ENCODE measurements at places on chromosomes 13 and 19.
A peak's percentile ranks its signal among the peaks of the same experiment; 100 is the strongest.

GRCh38 chr19:39200803-39201115 lies 3.3 kb downstream of the SYCN start:
- no peak for DNase-seq

GRCh38 chr19:1026783-1027649 lies 608 bp downstream of the CNN2 start:
- peak; percentile 28 for DNase-seq

- no peak for DNase-seq
Measured at GRCh38 chr19:11465600-11465999, 15.2 kb downstream of the ELAVL3 start.

- no peak for DNase-seq
Measured at GRCh38 chr19:41699968-41700323, 8.5 kb upstream of the CEACAM5 start.

- DNase-seq: no peak
Measured at GRCh38 chr13:22336460-22336859, 665.6 kb downstream of the FGF9 start.

DNA sequence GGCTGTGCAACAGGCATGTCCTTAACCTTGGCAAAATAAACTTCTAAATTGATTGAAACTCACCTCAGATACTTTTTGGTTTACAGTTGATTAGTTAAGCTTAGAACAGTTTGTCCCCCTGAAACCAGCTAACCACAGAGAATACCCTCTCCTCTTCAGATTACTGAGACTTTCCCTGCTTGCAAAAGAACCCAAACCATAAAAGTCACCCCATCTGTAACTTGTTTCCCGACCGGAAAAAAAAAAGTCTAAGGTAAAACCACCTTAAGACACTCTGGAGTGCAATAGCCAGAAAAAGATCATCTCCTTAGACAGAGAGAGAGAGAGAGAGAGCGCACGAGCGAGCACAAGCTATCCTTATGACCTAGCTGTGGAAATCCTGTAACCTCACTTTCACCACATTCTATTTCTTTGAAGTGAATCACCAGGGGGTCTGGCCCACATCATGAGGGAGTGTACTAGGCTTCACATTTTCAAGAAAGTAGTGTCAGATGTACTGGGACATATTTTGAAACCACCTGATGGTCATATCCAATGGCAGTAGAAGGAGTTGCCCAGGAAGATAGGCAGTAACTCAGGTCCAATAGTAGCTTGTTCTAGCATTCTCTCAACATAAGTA lies 11.1 kb upstream of the GTF2F2 start:
- no peak for DNase-seq

DNA sequence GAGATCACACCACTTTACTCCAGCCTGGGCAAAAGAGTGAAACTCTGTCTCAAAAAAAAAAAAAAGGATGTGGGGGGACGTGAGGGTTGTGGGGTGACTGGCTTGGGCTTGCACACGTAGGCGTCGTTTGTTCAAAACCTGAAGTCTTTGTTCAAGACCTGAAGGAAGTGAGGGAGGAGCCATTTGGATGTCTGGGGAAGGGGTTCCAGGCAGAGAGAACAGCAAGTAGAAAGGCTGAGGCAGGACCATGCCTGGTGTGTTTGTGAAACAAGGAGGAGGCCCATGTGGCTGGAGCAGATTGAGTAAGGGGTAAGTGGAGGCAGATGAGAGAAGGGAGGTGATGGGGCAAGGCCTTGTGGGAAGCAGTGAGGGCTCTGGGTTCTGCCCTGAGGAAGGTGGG lies 27.8 kb downstream of the PIN1 start:
- peak; percentile 58 for DNase-seq

DNA sequence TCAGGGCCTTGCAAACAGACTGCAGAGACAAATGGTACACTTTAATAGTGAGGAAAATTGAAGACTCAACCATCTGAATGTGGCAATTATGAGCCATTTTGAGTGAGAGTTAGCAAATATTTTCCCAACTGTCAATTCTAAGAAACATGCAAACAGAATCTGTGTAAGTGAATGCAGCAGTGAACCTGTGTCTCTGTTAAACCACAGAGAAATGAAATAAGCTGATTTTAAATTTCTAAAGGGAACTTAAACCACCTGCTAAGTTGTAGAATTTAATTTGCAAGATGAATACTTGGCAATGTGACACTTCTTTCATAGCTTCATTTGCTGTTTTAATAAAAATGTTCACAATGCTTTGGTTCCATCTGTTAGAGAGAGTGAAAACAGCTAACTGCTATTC lies 42.0 kb upstream of the TDRD3 start:
- no peak for DNase-seq

- no peak for DNase-seq
Measured at GRCh38 chr13:45500492-45501174, 35.9 kb downstream of the COG3 start.

- DNase-seq: no peak
Measured at GRCh38 chr13:28493740-28494503, 1.0 kb downstream of the FLT1 start.

DNA sequence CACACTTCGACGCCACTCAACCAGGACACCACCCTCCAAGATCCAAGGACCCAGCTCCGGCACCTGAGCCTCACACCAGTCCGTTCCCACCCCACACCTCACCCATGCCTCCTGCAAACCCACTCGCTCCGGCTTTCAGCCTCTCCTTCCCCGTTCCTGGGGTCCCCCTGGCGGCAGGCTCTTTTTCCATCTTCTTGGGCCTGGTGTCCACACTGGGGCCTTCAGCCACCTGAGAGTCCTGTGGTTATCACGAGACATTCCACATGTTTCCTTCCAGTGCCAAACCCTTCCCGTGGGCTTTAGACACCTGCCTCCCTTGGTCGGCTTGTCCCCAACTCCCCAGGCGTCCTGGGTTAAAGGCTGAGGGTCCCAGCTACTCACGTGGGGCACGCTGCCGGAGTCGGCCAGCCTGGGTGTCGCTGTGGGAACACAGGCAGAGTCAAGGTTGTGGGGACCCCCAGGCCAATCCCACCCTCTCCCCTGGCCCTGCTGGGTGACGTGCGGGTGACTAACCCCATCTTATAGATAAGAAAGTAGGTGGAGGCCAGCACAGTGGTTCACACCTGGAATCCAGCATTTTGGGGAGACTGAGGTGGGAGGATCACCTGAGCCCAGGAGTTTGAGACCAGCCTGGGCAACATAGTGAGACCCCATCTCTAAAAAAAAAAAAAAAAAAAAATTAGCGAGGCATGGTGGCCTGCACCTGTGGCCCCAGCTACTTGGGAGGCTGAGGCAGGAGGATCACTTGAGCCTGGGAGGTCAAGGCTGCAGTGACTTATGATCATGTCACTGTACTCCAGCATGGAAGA lies 1.9 kb downstream of the JSRP1 start:
- DNase-seq: no peak

DNA sequence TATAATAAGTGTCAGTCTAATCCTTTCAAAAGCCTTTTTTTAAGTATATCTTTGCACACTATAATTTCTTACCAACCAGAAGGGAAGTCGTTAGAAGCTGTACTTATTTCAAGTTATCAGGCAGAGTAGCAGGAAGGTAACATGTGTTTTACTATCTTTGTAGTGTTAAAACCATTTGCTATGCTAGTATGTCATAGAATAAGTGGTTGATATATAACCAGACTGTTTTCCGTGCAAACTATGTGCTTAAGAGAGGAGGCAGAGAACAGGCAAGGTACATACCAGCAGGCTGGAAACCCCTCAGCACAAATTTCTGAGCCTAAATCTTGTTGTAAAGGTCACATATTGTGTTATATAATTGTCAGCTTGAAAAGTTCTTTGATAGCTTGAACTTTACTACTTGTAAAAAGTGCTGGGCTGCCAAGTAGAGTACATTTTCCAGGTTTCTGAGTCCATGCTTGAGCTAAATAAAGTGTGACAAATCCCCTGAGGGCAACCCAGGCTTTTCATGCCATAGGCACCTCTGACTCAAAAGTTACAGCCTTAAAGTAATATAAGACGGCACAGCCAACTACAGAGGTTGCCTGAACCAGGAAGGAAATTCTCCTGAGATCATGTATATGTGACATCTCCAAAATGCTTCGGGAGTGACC lies 1297.4 kb downstream of the PCDH9 start:
- no peak for DNase-seq

- DNase-seq: no peak
Measured at GRCh38 chr13:28658539-28658795, 463 bp upstream of the POMP start.

- DNase-seq: peak; percentile 18
Measured at GRCh38 chr19:38735257-38735686, 9.0 kb downstream of the CAPN12 start.

DNA sequence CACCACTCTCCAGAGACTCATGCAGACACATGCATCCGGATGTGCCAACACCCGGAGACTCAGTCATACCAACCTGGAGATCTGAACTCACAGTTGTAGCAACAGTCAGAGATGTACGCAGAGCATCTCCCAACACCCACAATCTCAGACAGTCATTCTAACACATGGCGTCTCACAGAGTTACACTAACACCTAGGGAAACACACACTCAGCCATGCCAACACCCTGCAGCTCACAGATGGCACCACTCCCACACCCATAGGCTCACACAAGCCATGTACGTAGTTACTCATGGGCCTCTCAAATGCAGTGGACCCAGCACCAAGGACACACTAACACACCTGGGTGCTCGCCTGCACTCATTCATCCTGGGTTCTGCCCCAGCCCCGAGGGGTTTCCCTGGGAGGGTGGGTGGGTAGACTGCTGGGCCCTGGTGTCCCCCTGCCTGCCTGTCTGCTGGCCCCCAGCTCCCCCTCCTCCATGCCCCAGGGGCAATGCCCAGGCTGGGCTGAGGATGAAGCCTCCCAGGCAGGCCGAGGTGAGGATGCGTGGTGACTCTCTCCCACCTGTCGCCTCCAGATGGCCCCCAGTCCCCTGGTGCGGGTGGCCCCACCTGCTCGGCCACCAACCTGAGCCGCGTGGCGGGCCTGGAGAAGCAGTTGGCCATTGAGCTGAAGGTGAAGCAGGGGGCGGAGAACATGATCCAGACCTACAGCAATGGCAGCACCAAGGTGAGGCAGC lies 10.0 kb downstream of the PKN1 start:
- no peak for DNase-seq

- DNase-seq: peak; percentile 77
Measured at GRCh38 chr19:18044825-18045304, 36.9 kb downstream of the ARRDC2 start.

DNA sequence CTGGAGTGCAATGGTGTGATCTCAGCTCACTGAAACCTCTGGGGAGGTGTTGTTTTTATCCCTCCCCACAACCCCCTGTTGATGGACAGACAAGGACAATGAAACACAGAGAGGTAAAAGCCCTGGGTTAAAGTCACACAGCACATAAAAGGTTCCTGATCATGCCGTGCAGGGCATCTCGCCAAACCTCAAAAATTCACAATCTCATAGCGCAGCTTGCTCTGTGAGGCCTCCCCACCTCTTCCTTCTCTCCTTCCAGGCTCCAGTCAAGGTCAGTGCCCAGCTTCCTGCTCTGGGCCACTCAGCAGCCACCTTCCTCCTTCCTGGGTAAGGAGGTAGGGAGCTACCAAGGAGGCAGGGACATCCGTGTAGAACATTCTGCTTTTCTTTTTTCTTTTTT lies 2.3 kb downstream of the FUT2 start:
- DNase-seq: no peak

DNA sequence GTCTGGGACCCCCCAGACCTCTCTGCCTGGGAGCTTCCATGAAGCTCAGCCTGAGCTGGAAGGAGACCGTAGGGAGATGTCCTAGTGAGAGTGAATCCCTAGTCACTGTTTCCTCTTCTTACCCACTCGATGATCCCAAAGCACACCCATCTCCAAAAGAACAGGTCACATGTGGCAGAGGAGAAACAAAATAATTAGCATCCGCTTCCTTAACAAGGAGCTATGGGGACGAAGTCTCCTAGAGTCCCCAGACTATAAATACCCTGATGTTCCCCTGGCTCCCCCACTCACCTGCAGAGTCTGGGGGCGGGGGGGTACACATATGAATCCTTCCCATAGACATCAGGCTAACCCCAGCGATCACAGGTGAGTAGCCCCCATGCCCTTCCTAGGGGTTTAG lies at the start of gene OR1I1:
OR1I1 (plus strand) TSS at position 301 of the 400 bp plus-strand sequence. CDS start 4,855 bp downstream, outside the sequence.
- DNase-seq: no peak

- peak; percentile 74 for DNase-seq
Measured at GRCh38 chr13:20828539-20829364, 55.0 kb upstream of the EEF1AKMT1 start.

DNA sequence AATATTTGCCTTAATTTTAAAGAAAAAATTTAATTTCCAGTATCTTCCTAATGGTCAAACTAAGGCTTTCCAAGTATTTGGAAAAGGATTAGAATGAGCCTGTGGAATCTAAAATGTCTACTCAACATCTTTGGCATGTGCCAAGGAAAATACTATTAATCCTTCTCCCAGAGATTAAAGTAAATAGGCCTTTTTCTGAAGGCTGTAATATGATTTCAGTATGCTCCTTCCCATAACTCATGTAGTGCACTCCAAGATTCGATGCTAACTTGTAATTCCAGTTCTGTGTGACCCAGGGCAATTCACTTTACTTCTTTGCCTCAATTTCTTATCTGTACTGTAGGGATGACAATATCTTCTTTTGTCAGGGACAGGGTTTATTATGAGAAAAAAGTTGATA lies 196.9 kb downstream of the ZIC5 start:
- DNase-seq: no peak

GRCh38 chr19:32232449-32232848 lies 113.0 kb upstream of the ZNF507 start:
- no peak for DNase-seq

GRCh38 chr19:44635581-44636438 lies 7.9 kb upstream of the PVR start:
- no peak for DNase-seq

GRCh38 chr19:17641181-17641580 lies 47.0 kb downstream of the UNC13A start:
- no peak for DNase-seq

DNA sequence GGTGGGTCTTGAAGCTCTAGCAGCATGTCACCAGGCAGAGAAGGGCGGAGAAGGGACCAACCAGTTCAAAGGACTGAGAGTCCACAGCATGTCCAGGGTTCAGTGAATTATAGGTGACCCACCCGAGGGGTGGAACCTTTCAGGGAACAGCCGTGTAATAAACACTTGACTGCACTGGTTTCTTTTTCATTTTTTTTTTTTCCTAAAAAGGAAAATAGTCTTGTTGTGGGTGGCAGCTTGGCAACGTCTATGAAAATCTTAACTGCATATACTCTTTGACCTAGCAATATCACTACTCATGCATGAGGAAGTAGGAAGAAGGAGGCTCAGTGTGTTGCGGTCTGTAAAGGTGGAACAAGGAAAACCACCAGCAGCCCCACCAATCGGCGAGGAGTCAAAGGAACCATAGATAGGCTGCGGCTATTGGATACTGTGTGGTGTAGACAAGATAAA lies 13.0 kb upstream of the MYH14 start:
- DNase-seq: no peak
